ENCODE measurements at places on chromosomes 11 and 22. TPM values are rescaled to one million over a fixed set of nuclear protein-coding genes. Genes with fewer than 3 reads are reported as not detected.

The KRTAP5-1 gene
- not detected for total RNA-seq

The MRTFA gene
- total RNA-seq: 31.5 TPM

The RAB39A gene
- total RNA-seq: not detected

The FADD gene
- total RNA-seq: 47.7 TPM

The OR8U1 gene
- total RNA-seq: not detected

The MYO7A gene
- 0.18 TPM for total RNA-seq

The OR6T1 gene
- total RNA-seq: not detected

The OLFML1 gene
- total RNA-seq: not detected

The RAG2 gene
- not detected for total RNA-seq

The VSIG2 gene
- total RNA-seq: not detected

The MED15 gene
- 37.1 TPM for total RNA-seq

The RASD2 gene
- total RNA-seq: 0.89 TPM

The OR52H1 gene
- 0.30 TPM for total RNA-seq

The ZNF408 gene
- total RNA-seq: 10.1 TPM

The TUBA8 gene
- not detected for total RNA-seq

The PHOX2A gene
- not detected for total RNA-seq

The SELENOH gene
- total RNA-seq: 113 TPM

The TIMP3 gene
- 876 TPM for total RNA-seq

The CCDC15 gene
- 1.9 TPM for total RNA-seq

The OR52E8 gene
- total RNA-seq: not detected

The CARD10 gene
- total RNA-seq: 2.1 TPM

The TNNT3 gene
- not detected for total RNA-seq

The DNAJB7 gene
- total RNA-seq: not detected
